Caki2 (cell line): ENCODE measurements at places on chromosomes 7 and 10.

DNA sequence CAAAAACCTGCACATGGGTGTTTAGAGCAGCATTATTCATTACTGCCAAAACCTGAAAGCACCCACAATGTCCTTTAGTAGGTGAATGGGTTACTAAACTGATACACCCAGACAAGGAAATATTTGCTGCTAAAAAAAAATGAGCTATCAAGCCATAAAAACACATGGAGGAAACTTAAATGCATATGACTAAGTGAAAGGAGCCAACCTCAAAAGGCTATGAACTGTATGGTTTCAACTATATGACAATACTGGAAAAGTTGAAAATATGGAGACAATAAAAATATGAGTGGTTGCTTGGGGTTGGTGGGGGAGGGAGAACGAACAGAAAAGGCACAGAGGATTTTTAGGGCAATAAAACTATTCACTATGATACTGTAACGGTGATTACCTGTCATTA, 291.0 kb downstream of the TNS3 start:
- no peak for DNase-seq

GRCh38 chr10:97708167-97708566, 5.4 kb upstream of the MARVELD1 start:
- no peak for DNase-seq

- DNase-seq: no peak
Measured at GRCh38 chr7:134512271-134512670, 15.1 kb upstream of the AKR1B10 start.

GRCh38 chr7:2873686-2874551, 29.8 kb upstream of the GNA12 start:
- DNase-seq: peak; percentile 96

DNA sequence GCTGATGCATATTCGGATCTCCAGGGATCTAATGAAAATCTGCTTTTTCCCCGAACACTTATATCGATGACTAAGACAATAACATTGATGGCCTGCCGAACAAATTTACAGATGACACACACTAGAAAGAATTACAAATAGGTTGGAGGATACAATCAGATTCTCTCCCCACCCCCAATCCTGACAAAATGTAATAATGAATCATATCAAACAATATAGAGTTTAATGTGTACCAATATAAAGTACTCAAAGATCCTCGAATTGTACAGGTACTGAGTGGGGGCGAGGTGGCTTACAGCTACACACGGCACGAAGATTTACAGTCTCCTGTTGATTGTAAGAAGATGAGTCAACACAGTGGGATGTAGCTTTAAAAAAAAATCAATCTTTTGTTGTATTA, 182.7 kb upstream of the MKLN1 start:
- no peak for DNase-seq

DNA sequence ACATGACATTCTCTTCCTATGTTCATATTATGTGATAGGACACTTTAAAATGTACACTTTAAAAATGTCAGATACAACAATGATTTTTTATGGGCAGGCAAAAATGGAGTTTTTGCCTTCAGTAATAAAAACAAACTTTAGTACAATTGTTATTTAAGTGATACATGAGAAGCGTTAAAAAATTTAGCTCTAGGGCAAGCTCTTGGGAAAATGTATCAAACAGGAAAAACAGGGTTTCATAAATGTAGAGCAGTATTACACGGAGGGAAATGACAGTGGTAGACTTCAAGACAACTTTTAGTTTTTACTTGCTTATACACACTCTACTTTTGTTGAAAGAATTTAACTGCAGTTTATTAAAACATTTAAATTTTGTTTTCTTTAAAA, 1.5 kb downstream of the FHIP2A start:
- DNase-seq: no peak

DNA sequence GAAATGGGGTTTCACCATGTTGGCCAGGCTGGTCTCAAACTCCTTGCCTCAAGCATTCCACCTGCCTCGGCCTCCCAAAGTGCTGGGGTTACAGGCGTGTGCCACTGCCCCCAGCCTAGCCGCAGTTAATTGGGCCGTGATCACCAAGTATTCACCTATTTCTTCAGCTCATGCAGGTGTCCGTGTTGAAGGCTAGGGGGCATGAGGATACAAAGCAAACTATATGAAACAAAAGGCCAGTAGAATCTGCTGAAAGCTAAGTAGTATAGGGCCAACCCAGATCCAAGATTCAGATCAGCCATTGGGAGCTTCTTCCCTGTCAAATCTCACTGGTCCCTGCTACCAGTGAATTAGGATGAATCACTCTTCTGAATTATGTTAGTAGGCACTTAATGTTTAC, 73.4 kb downstream of the LRRC4 start:
- DNase-seq: no peak

- DNase-seq: no peak
Measured at GRCh38 chr10:96600337-96600736, 13.5 kb upstream of the TM9SF3 start.

DNA sequence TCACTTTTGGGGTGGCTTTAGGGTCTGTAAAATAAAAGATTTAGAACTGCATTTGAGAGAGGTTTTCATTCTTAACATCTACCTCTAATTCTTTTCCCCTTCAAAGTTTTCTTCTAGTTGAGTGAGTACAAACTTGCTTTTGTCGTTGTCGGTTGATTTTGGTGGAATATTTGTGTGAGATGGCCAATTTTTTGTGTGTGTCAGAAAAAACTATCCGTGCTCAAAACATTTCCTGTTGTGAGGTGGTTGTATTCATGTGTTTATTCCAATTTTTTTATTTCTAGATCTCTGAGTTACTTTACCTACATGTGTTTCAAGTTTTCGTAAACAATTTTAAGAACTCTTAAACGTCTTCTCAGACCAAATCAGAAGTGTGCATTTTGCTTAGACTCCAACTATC, 1.6 kb downstream of the AHR start:
- DNase-seq: peak; percentile 32

DNA sequence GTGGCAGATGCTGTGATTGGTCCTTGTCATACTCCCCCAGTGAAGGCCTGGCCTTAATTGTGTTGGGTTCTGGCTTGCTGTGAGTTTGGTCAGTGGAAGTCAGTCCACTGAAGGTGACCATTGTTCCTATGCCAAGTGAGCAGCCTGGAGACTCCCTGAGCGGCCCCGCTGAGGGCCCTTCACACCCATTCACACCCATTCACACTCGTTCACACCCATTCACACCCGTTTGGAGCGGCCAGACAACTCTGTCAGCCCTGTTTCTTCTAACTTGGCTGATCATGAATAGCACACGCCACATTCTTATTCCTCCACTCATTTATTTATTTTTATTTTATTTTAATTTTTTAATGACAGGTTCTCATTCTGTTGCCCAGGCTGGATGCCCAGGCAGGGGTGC, 61.5 kb downstream of the C10orf120 start:
- no peak for DNase-seq

DNA sequence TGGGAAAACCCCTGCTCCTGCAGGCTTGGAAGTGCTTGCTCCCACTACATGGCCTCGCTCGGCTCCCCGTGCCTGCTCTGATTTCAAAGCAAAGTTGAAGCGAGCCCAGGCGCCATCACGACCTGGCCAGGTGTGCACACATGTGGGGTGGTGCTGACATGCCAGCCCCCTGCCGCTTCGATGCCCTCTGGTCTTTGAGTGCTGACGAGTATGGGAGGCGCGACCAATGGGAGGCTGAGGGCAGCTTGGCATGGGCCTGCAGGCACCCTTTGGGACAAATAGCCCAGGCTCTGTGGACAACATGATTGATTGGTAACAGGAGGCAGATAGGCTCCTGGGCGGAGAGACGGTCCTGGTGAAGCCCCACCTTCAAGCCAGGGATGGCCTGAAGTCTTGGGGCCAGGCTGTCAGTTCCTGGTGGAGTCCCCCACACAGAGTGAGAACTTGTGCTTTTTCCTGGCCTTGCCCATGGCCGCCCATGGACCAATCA, 252.4 kb upstream of the SEMA3A start:
- no peak for DNase-seq

DNA sequence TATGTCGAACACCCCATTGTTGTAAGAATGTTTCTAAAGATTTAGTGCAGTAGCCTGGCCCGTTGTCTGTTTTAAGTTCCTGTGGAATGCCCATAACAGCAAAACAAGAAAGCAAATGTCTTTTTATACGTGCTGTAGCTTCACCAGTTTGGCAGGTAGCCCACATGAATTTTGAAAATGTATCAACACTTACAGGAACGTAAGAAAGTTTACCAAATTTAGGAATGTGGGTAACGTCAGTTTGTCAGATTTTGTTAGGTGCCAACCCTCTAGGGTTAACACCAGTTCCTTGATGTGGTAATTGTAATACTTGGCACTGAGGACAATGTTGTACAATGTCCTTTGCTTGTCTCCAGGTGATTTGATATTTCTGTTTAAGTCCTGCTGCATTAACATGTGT, 3.2 kb upstream of the GIMAP4 start:
- no peak for DNase-seq

GRCh38 chr7:73483171-73483570, 38.9 kb downstream of the BAZ1B start:
- DNase-seq: no peak
